EH (cell line): ENCODE measurements at places on chromosomes 6 and 20.
A peak's percentile ranks its signal among the peaks of the same experiment; 100 is the strongest.

GRCh38 chr6:166494757-166495486 lies 91.6 kb downstream of the RAMACL start:
- DNase-seq = no peak

DNA sequence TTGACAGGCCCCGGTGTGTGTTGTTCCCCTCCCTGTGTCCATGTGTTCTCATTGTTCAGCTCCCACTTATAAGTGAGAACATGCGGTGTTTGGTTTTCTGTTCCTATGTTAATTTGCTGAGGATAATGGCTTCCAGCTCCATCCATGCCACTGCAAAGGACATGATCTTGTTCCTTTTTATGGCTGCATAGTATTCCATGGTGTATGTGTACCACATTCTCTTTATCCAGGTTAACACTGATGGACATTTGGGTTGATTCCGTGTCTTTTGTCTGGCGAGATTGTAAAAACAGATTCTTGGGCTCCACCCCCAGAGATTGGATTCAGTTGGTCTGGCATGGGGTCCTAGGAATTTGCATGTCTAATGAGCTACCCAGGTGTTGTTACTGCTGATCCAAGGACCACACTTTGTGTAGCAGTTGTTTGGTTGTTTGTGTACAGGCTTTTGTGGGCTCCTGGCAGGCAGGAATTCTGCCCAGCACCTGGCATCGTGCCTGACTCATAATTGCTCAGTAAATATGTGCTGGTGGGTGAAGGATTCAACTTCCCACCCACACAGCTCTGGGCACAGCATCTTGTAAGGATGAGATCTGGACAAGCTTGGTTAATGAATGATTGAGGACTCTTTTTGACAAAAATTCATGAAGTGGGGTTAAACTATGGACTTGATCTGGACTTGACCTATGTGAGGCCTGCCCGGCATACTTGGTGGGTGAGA lies 5.2 kb downstream of the TOX2 start:
- DNase-seq = no peak

DNA sequence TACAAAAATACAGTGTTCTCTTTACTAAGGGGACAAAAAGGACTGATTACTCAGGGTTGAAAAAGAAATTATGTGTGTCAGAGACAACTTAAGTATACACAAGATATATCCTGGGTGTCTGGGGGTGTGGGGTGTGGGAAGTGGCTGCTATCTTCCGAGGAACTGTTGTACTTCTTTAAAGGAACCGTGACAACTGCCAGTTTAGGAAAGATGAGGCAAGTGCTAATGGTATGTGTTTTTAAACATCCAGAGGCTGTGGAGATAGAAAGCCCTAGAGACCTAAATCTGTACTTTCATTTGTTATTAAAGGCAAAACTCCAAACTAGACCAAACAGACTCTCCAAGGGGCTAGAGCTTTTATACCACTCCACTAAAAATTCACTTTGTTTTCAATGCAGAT lies 95.6 kb downstream of the SNAP25 start:
- DNase-seq = peak; percentile 75

GRCh38 chr6:99822741-99823512 lies 171.1 kb downstream of the MCHR2 start:
- peak; percentile 72 for DNase-seq

GRCh38 chr6:141254336-141254735 lies 878.4 kb upstream of the GJE1 start:
- DNase-seq = no peak

DNA sequence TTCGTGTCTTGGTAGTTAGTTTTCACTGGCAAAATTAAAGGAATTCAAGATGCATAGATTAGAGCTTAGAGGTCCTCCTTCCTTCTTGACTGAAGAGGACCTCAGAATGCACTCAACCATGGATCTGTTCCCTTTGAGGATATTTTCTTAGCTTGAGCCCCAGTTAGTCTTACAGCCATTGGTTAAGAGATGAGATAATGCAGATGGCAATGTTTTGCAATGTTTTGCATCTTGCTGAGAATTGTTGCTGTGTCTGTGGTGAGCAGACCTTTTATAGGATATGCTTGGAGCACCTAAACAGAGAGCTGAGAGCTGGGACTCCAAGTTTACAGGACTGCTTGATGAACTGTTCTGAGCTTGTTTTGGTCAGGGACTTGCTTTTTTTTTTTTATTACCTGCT lies 107.5 kb downstream of the TMEM170B start:
- peak; percentile 45 for DNase-seq
